ENCODE measurements at places on chromosomes 3 and 15. TPM values are rescaled to one million over a fixed set of nuclear protein-coding genes. Genes with fewer than 3 reads are reported as not detected.

DNA sequence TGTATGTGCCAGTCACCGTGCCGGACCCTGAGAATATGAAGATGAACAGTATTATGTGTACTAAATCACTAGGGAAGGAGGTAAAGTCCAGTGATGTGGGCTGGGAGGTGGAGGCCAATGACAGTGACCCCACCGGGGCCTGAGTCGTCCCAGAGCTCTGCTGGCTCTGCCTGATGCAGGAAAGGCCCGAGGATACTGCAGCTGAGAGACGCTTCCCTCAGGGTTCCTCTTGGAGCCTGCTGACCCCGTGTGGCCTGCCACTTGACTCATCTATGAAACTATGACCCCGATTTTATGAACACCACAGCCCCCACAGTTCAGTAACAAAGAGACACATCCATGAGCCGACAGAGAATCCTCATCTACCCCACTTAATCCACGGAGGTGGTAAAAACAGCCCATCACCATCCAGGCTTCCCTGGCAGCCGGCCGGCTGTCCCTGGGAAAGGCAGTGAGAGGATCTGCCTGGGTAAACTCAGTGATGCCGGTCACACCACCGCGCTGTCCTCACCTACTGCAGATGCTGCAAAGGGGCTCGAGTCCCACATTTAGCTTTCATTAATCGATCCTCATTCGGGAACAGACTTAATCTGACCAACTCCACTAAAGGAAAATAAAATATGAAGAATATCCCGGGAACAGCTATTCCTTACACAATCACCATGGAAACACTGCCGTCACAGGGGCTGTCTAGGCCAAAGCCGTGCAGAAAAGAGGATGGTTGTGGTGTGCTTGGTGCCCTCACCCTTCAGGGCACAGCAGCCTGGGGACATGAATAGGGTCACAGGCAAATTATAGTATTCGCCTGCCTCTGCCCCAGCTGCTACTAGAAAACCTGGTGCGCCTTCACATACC, 82.9 kb downstream of the ARRDC4 start:
- H3K27me3 ChIP-seq, result no peaks in the 10 kb centered on the region
- no peak overlapping the region for H3K4me3 ChIP-seq
- no peak for DNase-seq
- H3K27ac ChIP-seq, result no peak overlapping the region
- no peaks in the 10 kb centered on the region for H3K36me3 ChIP-seq

GHSR gene
- not detected for total RNA-seq

- DNase-seq, result no peak
- no peak overlapping the region for H3K27ac ChIP-seq
- H3K27me3 ChIP-seq, result no peaks in the 10 kb centered on the region
- peaks cover 3% of the 10 kb centered on the region for H3K36me3 ChIP-seq
- H3K4me3 ChIP-seq, result no peak overlapping the region
- H3K4me1 ChIP-seq, result no peaks in the 10 kb centered on the region
Measured at GRCh38 chr15:91116113-91117067, 16.3 kb downstream of the SV2B start.

GOLGA8J gene
- not detected for total RNA-seq

GRCh38 chr3:195774917-195775316, 36.8 kb downstream of the MUC4 start:
- H3K27me3 ChIP-seq, result no peaks in the 10 kb centered on the region
- H3K4me3 ChIP-seq, result no peak overlapping the region
- peak; percentile 80 for DNase-seq
- H3K4me1 ChIP-seq, result no peaks in the 10 kb centered on the region
- peaks cover 25% of the 10 kb centered on the region for H3K36me3 ChIP-seq

DNA sequence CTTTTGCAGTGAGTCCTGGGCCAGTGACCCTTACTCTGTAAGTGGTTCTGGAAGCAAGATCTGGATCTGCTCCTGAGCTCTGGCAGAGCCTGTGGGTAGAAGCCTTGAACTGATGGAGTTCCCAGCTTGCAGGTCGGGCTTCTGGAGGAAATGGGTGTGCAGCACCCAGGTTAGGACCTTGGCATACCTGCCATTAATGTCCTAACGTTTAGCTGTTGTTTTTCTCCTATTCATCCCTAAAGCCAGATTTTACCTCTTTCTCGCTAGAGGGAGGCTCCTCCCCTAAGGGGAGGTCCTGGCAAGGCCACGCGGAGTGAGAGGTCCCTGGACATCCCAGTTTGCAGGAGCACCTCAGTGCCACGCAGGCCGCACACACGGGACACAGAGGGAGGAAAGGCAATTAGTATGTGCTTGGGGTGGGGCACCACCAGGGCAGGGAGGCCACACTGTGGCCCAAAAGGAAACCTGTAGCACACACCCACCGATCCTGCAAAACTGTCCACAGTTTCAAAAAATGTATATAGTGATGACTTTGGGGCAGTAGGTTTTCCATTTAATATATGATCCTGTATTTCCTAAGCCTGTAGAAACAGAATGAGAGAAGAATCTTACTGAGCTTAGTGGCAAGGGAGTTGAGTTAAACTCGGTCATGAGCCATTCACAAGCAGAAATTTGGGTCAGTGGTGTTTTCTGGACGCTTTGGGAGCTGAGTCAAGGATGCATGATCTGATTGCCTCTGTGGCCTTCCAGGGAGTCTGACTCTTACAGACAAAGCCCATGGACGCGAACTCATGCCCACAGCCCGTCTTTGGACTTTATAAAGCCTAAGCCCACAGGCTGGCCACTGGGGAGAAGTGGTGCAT, 148.7 kb downstream of the LRRK1 start:
- no peak for DNase-seq
- H3K27ac ChIP-seq, result peak overlapping the region; percentile 80
- peaks cover 2% of the 10 kb centered on the region for H3K36me3 ChIP-seq
- peaks cover 20% of the 10 kb centered on the region for H3K4me1 ChIP-seq
- H3K4me3 ChIP-seq, result peak overlapping the region; percentile 23

- DNase-seq, result no peak
- H3K36me3 ChIP-seq, result no peaks in the 10 kb centered on the region
- no peak overlapping the region for H3K4me3 ChIP-seq
- no peak overlapping the region for H3K27ac ChIP-seq
Measured at GRCh38 chr3:32220006-32220405, 18.5 kb upstream of the CMTM8 start.

DNA sequence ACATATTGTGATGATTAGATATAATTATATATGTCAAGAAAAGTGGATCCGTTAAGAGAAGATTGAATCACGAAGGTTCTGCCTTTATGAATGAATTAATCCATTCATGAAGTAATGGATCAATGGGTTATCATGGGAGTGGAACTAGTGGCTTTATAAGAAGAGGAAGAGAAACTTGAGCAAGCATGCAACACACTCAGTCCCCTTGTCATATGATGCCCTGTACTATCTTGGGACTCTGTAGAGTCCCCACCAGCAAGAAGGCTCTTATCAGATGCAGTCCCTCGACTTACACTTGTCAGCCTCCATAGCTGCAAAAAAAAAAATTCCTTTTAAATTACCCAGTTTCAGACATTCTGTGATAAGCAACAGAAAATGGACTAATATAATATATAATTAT, 301.9 kb downstream of the RAP2B start:
- no peak for DNase-seq
- no peak overlapping the region for H3K4me3 ChIP-seq
- H3K36me3 ChIP-seq, result no peaks in the 10 kb centered on the region
- no peaks in the 10 kb centered on the region for H3K4me1 ChIP-seq

DNA sequence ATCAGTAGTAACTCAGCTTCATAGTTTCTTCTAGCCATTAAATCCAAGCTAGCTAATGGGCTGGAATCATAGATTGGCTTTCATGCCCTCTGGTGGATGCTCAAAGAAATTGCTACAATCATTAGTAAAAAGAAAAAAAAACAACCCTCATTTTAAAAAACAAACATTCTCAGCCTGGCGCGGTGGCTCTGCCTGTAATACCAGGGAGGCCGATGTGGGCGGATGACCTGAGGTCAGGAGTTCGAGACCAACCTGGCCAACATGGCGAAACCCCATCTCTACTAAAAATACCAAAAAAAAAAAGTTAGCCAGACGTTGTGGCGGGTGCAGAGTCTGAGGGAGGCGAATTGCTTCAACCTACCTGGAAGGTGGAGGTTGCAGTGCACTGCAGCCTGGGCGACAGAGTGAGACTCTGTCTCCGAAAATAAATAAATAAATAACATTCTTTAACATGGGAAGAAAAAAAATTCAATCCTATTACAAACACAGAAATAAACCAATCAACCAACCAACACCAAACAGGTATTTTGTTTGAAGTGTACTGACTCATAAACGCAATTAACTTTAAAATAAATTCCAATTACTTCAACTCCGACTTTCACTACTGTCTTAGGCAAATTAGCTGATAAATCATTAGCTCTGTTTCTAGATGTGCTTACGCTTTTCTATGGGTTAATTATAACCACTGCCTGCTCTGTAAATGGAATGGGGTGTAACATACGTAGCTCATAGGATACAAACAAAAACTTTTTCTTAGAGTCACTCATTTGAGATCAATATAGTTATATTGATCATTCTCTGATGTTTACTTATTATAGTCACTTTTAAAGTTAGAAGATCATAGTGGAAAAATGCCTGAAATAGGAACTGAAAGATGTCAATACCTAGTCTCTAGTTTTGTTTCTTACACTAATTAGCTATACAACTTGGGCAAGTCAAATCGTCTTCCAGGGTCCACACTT, 24.9 kb downstream of the TMEM207 start:
- no peak overlapping the region for H3K27ac ChIP-seq
- peak overlapping the region; percentile 23 for H3K4me3 ChIP-seq
- H3K4me1 ChIP-seq, result no peaks in the 10 kb centered on the region
- H3K36me3 ChIP-seq, result no peaks in the 10 kb centered on the region
- DNase-seq, result peak; percentile 75

DNA sequence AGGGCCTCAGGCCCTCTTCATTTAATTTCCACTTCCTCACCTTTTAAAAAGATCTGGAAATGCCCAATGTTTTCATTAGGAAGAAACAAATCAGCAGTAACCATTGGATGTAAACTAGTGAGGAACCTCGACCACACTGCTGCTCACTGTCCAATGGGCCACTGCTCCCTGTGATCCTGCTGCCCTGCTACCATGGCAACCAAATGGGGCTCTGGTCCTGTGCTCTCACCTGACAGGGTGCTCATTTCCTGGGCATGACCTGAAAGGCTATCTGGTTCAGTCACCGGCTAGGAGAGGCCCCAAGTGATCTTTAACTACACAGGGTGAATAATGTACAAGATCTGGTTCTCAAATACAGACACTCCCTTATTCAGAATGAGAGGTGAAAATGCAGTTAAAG, 54.6 kb downstream of the ARHGEF3 start:
- no peaks in the 10 kb centered on the region for H3K4me1 ChIP-seq
- DNase-seq, result no peak
- H3K4me3 ChIP-seq, result no peak overlapping the region
- H3K27ac ChIP-seq, result no peak overlapping the region

- no peaks in the 10 kb centered on the region for H3K36me3 ChIP-seq
- H3K4me1 ChIP-seq, result peaks cover 5% of the 10 kb centered on the region
- H3K4me3 ChIP-seq, result no peak overlapping the region
Measured at GRCh38 chr3:115475178-115476041, 147.9 kb upstream of the GAP43 start.

GRCh38 chr15:59991834-59992233, 12.3 kb upstream of the FOXB1 start:
- no peak overlapping the region for H3K27ac ChIP-seq
- no peaks in the 10 kb centered on the region for H3K4me1 ChIP-seq
- no peak overlapping the region for H3K4me3 ChIP-seq
- H3K27me3 ChIP-seq, result no peaks in the 10 kb centered on the region

GRCh38 chr3:36893137-36893557, 51.7 kb downstream of the TRANK1 start:
- H3K27ac ChIP-seq, result no peak overlapping the region
- H3K4me1 ChIP-seq, result no peaks in the 10 kb centered on the region
- no peak overlapping the region for H3K4me3 ChIP-seq

MYO1E gene
- total RNA-seq, result 235 TPM

GABRB3 gene
- total RNA-seq, result 98.2 TPM

DNA sequence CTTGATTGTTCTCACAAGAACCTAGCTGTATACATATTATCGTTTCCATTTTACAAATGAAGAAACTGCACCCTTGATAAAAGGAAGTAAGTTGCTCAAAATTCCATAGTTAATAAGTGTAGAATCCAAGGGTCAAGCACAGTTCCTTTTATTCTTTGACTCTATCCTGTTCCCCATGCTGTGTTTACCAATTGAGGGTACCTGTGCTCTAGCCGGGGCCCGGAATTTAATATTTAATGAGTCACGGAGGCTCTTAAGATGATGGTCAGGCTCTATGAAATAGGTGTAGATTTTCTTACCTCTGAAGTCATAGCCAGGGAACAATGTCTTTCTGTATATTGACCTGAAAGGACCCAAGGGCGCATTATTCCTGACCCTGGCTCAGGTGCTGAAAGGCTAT, 65.2 kb downstream of the LPP start:
- H3K27me3 ChIP-seq, result no peaks in the 10 kb centered on the region
- no peaks in the 10 kb centered on the region for H3K36me3 ChIP-seq
- no peak for DNase-seq
- no peak overlapping the region for H3K27ac ChIP-seq

PLEKHO2 gene
- 18.1 TPM for total RNA-seq

DNA sequence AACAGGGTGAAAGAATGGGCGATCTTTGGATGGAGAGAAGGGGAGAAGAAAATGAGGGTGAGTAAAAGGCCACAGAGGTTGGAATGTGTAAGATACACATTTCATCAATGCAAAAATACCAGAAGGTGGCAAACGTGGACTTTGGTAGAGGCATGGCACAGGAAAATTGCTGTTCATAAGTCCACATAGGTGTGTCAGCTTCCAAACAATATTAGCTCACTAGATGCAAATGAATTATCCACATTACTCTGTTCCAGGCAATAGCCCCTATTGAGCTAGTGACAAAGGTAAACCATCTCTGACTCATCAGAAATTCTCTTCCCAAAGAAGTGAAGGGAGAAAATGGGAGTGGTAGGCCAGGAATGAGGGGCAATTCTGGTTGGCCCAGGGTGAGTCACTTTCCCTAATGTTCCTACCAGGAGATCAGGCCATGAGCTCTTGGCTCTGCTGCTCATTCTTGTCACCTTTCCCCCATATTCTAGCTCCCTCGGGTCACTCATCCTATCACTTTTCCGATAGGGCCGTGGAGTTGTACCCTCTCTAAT, 19.9 kb downstream of the ACKR2 start:
- no peaks in the 10 kb centered on the region for H3K27me3 ChIP-seq
- no peaks in the 10 kb centered on the region for H3K4me1 ChIP-seq
- H3K27ac ChIP-seq, result no peak overlapping the region
- no peaks in the 10 kb centered on the region for H3K36me3 ChIP-seq
- no peak overlapping the region for H3K4me3 ChIP-seq
- no peak for DNase-seq

DNA sequence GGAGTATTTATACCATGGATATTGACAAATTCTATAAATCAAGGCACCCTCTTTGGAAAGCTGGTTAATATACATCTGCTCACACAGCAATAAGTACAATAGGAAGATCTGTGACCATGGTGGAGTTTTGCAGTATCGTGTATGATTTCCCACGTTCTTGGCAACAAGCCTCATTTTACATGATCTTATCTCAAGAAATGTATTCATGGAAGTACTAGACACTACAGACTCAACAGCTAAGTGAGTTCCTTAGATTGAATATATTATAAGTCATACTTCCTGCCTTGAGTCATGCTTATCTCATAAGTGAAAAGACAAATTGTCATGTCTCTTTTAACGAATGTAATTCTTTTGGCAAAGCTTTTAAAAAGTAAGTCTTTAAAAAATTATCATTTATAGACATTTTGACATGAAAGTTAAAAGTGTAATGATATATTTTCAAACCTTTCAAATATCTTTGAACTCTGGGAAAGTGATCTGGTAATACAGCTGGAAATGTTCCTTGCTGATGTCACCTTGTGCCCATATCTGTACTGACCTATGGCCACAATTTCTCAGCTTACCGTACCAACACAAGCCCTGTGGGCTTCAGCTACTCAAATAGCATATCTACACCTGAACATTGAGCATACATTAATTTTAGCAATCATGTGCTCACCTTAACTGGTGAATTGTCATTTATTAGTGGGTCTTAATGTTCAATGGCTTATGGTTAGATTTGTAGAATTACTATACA, 130.3 kb upstream of the TMC3 start:
- H3K36me3 ChIP-seq, result no peaks in the 10 kb centered on the region
- H3K27me3 ChIP-seq, result no peaks in the 10 kb centered on the region
- DNase-seq, result no peak
- H3K4me1 ChIP-seq, result no peaks in the 10 kb centered on the region
